ENCODE measurements at places on chromosomes 12 and 14. TPM values are rescaled to one million over a fixed set of nuclear protein-coding genes. Genes with fewer than 3 reads are reported as not detected.

ZDHHC22 gene
- total RNA-seq = not detected

CELA1 gene
- total RNA-seq = not detected

LRRC10 gene
- total RNA-seq = not detected

B4GALNT3 gene
- total RNA-seq = 10.5 TPM

MTHFD1 gene
- total RNA-seq = 23.5 TPM

TMEM132D gene
- 0.27 TPM for total RNA-seq

AQP2 gene
- total RNA-seq = not detected

PYGL gene
- total RNA-seq = 42.1 TPM

EDDM3A gene
- total RNA-seq = not detected

KLRC2 gene
- 4.7 TPM for total RNA-seq

ARF6 gene
- total RNA-seq = 47.0 TPM

TAS2R14 gene
- 5.1 TPM for total RNA-seq

- no peak for DNase-seq
- H3K27me3 ChIP-seq = no peaks in the 10 kb centered on the region
- no peaks in the 10 kb centered on the region for H3K4me1 ChIP-seq
- H3K36me3 ChIP-seq = no peaks in the 10 kb centered on the region
- no peak overlapping the region for H3K27ac ChIP-seq
Observed at GRCh38 chr12:130097798-130098255, 64.4 kb upstream of the FZD10 start.

GRCh38 chr14:69303086-69303485 lies 43.1 kb downstream of the GALNT16 start:
- no peaks in the 10 kb centered on the region for H3K36me3 ChIP-seq
- no peaks in the 10 kb centered on the region for H3K4me1 ChIP-seq
- DNase-seq = no peak
- H3K27ac ChIP-seq = no peak overlapping the region
- H3K4me3 ChIP-seq = no peak overlapping the region
- H3K27me3 ChIP-seq = no peaks in the 10 kb centered on the region

DNA sequence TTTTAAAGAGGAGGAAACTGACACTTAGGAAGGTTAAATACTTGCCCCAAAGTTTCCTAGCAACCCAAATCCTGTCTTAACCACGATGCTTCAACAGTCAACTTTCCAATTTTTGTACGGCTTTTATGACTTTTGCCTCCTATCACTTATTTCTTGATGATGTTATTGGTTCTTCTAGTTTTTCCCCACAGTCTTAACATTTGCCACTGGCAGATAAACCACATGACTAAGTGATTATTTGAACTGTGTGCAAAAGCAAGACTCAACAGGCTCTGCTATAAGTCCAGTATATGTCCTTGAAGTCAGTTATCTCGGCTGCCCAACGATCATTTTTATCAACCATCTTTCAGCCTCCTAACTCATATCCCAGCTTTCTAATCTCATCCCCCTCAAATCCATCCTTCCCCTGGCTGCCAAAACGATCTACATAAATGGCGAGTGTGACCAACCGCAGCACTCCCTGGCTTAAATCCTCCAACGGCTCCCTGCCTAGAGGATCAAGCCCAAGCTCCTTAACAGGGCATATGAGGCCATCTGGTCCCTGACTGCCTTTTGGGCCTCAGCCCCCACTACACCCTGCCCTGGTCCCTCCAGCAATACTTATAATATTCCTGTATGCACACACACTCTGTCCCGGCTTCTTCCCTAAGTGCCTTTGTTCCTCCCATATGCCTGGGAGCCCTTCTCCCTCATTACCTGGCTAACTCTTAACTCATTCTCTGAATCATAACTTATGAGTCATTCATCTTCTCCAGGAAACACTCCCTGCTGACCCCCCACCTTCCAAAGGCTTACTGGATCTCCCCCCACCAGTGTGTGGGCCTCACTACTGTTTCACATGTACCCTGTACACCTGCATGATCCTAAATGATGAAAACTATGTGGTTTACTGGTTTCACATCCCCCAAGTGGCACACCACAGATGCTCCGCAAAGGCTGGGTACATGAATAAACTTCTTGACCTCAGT lies 8.8 kb downstream of the VPS37B start:
- H3K27ac ChIP-seq = peak overlapping the region; percentile 88
- no peaks in the 10 kb centered on the region for H3K36me3 ChIP-seq
- peaks cover 44% of the 10 kb centered on the region for H3K4me1 ChIP-seq
- no peaks in the 10 kb centered on the region for H3K27me3 ChIP-seq
- peak; percentile 83 for DNase-seq

GRCh38 chr14:105830171-105830570 lies 303.8 kb downstream of the TMEM121 start:
- no peak for DNase-seq
- no peak overlapping the region for H3K27ac ChIP-seq
- no peaks in the 10 kb centered on the region for H3K4me1 ChIP-seq
- H3K36me3 ChIP-seq = no peaks in the 10 kb centered on the region

DNA sequence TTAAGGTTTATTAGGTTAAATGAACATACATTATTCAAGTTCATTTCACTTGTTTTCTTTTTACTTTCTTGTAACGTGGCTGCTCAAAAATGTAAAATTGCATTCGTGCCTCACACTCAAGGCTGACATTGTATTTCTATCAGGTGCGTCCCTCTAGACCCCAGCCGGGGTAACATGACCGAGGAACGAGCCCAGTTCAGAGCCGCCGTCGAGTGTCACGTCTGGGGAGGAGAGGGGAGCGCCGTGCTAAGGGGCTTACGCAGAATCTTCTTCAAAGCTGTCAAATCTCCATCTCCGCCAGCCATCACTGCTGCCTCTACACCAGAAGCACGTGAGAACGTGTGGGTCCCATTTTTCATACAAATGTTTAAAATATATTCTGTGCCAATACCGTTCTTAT lies 170.6 kb downstream of the RIMBP2 start:
- no peaks in the 10 kb centered on the region for H3K27me3 ChIP-seq
- no peak overlapping the region for H3K27ac ChIP-seq
- no peaks in the 10 kb centered on the region for H3K36me3 ChIP-seq
- H3K4me3 ChIP-seq = no peak overlapping the region

DNA sequence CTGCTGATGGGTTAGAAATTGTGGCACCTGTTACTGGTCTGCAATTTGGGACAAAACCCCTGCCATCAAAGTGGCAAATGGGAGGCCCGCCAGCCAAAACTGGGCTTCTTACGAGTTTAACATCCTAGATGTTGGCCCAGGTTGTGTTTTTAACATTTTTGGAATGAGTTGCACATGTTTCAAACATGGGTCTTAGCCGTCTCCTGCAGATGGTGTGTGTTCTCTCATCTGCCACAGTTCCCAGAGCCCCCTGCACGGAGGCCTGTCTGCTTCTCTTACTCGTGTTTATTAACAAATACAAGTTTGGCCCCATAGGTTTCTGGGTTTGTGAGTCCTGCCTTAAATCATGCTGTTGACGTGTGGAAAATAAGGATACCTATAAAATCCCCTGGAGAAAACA lies 46.5 kb downstream of the CACNA2D4 start:
- H3K4me3 ChIP-seq = no peak overlapping the region
- no peak overlapping the region for H3K27ac ChIP-seq
- H3K27me3 ChIP-seq = no peaks in the 10 kb centered on the region
- H3K4me1 ChIP-seq = no peaks in the 10 kb centered on the region

GRCh38 chr14:84152452-84152851 lies 1377.5 kb upstream of the FLRT2 start:
- no peak overlapping the region for H3K4me3 ChIP-seq
- no peaks in the 10 kb centered on the region for H3K36me3 ChIP-seq
- no peak overlapping the region for H3K27ac ChIP-seq

DNA sequence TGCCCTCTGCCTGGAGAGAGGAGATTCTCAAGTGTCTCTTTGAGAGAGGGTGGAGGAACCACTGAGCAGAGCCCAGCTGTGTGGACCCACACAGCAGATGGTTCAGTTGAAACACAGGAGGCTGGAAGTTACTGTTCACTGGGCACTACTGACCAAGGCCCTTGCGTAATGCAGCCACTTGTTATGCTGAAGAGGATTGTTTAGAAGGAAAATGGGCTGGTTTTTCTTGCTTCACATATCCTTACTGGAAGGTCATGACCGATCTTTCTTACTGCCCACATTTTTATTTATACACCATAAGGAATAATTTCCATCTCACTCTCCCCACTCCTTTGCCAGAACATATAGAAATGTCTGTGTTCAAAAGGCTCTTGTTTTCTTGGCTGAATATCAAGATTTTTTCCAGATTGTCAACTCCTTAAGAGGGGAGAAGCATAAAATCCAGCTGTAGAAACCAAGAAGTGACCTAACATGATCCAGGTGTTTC lies 375.1 kb upstream of the DDHD1 start:
- no peak overlapping the region for H3K4me3 ChIP-seq
- no peaks in the 10 kb centered on the region for H3K4me1 ChIP-seq
- H3K27me3 ChIP-seq = no peaks in the 10 kb centered on the region
- no peaks in the 10 kb centered on the region for H3K36me3 ChIP-seq

DNA sequence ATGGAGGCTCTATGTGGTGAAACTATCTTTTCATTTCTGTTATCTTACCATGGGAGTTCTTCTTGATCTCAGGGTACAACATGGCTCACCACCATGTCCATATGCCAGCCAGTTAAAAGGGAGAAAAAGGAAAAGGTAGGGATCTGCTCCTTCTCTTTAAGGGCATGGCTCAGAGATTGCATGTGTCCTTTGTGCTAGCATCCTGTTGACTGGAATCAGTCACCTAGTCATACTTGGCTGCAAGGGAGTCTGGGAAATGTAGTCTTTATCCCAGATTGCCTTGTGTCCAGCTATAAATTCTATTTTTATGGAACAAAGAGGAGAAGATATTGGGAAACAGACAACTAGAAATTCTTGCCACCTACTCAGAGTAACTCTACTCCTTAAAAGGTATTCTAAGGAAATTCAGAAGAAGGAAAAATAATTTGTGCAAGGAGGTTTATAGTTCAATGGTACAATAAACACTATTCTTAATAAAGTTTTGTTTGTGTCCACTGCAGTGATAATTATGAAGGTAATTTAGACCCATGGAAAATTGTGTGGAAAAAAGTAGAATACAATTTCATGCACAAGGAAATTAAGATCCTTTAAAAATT lies 86.4 kb upstream of the RPH3A start:
- DNase-seq = no peak
- H3K4me1 ChIP-seq = no peaks in the 10 kb centered on the region
- no peak overlapping the region for H3K27ac ChIP-seq
- H3K4me3 ChIP-seq = no peak overlapping the region
- H3K36me3 ChIP-seq = no peaks in the 10 kb centered on the region
- no peaks in the 10 kb centered on the region for H3K27me3 ChIP-seq

DNA sequence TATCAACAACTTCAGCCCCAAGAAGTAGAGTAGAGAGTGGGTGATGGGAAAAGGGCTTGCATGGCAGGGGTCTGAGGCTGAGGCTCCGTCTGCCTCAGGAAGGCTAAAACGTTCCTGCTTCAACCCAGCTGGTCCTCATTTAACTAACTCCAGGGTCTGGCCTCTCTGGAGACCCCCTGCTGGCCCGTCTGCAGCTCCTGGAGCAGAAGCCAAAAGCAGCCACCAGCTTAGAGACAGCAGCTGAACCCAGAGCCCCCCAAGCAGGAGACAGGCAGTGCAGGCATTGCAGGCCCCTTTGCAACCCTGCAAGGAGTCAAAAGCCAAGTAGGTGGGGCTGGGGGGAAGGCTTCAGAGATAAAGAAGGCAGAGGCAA lies 25.1 kb upstream of the LTBP2 start:
- DNase-seq = no peak
- no peak overlapping the region for H3K27ac ChIP-seq
- H3K4me3 ChIP-seq = no peak overlapping the region
- no peaks in the 10 kb centered on the region for H3K27me3 ChIP-seq

- H3K27me3 ChIP-seq = no peaks in the 10 kb centered on the region
- H3K4me1 ChIP-seq = no peaks in the 10 kb centered on the region
- H3K27ac ChIP-seq = no peak overlapping the region
- no peak overlapping the region for H3K4me3 ChIP-seq
Observed at GRCh38 chr14:74765721-74766120, 2.6 kb downstream of the YLPM1 start.

DNA sequence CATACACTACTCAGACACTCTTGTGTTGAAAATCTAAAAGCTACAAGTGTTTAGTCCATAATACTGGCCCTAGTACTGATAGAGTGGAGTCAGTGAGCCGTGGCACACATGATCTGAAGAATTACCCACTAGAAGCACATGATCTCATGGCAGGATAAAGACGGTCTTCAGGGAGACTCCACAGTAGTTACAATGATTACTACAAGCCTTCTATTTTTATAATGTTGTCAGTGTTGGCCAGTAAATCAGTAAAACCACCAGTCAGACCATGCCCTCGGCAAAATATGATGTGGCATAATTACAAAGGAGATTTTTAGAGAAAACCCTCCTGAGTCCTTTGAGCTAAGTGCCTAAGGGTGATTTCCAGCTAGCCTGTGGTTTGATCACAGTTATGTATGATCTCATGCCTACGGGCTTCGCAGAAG lies 114.9 kb downstream of the PDZRN4 start:
- H3K4me1 ChIP-seq = no peaks in the 10 kb centered on the region
- no peak overlapping the region for H3K27ac ChIP-seq
- DNase-seq = no peak
- no peak overlapping the region for H3K4me3 ChIP-seq
- H3K36me3 ChIP-seq = no peaks in the 10 kb centered on the region

DNA sequence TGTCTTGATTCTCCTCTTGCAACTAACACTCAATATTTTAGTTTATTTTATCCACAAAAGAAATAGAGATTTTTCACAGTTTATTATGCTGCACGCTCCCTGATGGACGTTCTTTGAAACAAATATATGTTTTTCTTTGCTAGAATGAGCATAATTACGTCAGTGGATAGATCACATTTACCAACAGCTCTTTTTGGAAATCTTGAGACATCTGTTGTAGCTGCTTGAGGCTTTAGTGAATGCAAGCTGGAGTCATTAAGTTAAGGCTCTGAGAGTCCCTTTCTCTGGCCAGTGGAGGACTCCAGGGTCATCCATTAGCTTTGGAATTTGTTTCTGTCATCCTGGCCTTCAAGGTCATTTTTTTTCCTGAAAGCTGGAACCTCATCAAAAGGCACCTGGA lies 405.6 kb upstream of the TMEM132C start:
- H3K4me1 ChIP-seq = no peaks in the 10 kb centered on the region
- no peak overlapping the region for H3K27ac ChIP-seq
- H3K4me3 ChIP-seq = no peak overlapping the region

DNA sequence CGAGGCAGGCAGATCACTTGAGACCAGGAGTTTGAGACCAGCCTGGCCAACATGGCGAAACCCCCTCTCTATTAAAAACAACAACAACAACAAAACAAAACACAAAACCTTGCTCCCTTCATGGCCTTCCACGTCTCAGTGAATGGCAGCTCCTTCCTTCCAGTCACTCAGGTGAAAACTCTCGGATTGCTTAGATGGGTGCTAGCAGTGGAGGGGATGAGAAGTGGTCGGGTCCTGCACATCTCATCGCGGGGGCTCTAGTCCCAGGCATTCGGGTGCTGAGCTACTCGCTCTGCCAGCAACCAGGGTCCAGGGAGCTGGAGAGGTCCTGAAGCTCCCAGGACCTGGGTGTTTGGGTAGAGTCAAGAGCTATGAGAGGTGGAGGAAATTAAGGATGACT lies 7.7 kb downstream of the SLC6A13 start:
- no peaks in the 10 kb centered on the region for H3K27me3 ChIP-seq
- no peaks in the 10 kb centered on the region for H3K4me1 ChIP-seq
- no peaks in the 10 kb centered on the region for H3K36me3 ChIP-seq
